ENCODE measurements at places on chromosomes 11 and 22. TPM values are rescaled to one million over a fixed set of nuclear protein-coding genes. Genes with fewer than 3 reads are reported as not detected.

SEZ6L gene
- 0.33 TPM for total RNA-seq

GRCh38 chr11:105491394-105491793 is 118.5 kb upstream of the GRIA4 start:
- H3K36me3 ChIP-seq, result no peaks in the 10 kb centered on the region
- DNase-seq, result no peak
- H3K27me3 ChIP-seq, result no peaks in the 10 kb centered on the region
- H3K27ac ChIP-seq, result no peak overlapping the region
- H3K4me3 ChIP-seq, result no peak overlapping the region

PGA4 gene
- 120 TPM for total RNA-seq

- H3K27me3 ChIP-seq, result no peaks in the 10 kb centered on the region
- H3K36me3 ChIP-seq, result no peaks in the 10 kb centered on the region
- no peak overlapping the region for H3K27ac ChIP-seq
- no peak for DNase-seq
- H3K4me1 ChIP-seq, result no peaks in the 10 kb centered on the region
- H3K4me3 ChIP-seq, result no peak overlapping the region
These were observed 617.1 kb downstream of the BRD1 start for GRCh38 chr22:49210606-49211005.

PTGDR2 gene
- total RNA-seq, result 0.52 TPM

DNA sequence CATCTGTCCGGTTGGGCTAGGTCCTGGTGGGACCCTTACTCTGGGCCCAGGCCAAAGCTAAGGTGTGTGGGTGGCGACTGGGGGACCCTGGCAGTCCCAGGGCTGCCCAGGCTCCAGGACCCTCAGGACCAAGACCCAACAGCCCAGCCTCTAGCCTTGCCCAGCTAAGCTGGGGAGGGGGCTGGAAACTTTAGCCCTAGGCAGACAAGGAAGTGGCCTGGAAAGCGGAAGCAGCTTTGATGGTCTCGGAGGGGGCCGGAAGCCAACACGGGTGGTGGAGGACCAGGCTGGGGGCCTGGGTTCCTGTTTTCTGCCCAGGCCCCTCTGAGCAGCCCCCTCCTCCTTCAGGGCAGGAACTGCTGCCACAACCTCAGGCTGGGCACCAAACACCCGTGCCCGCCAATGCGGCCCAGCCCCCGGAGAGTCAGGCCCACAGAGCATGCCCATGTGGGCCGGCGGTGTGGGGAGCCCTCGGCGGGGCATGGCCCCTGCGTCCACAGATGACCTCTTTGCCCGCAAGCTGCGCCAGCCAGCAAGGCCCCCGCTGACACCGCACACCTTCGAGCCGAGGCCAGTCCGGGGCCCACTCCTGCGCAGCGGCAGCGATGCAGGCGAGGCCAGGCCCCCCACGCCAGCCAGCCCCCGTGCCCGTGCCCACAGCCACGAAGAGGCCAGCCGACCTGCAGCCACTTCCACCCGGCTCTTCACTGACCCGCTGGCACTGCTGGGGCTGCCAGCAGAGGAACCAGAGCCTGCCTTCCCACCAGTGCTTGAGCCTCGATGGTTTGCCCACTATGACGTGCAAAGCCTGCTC is 2.8 kb downstream of the SIPA1 start:
- no peak overlapping the region for H3K27ac ChIP-seq
- H3K4me3 ChIP-seq, result no peak overlapping the region
- no peaks in the 10 kb centered on the region for H3K27me3 ChIP-seq
- H3K4me1 ChIP-seq, result peaks cover 30% of the 10 kb centered on the region

GRCh38 chr11:9139628-9140357 is 48.4 kb upstream of the SCUBE2 start:
- peak overlapping the region; percentile 73 for H3K27ac ChIP-seq
- peaks cover 42% of the 10 kb centered on the region for H3K4me1 ChIP-seq
- H3K4me3 ChIP-seq, result no peak overlapping the region
- DNase-seq, result peak; percentile 14
- H3K36me3 ChIP-seq, result peaks cover 17% of the 10 kb centered on the region
- H3K27me3 ChIP-seq, result no peaks in the 10 kb centered on the region

TAF6L gene
- 23.9 TPM for total RNA-seq

IL10RA gene
- total RNA-seq, result 10.2 TPM

GRCh38 chr22:29044657-29045176 is 16.9 kb downstream of the C22orf31 start:
- DNase-seq, result no peak
- no peaks in the 10 kb centered on the region for H3K27me3 ChIP-seq
- no peak overlapping the region for H3K4me3 ChIP-seq

GRCh38 chr11:1232021-1232882 is 9.4 kb downstream of the MUC5B start:
- H3K4me3 ChIP-seq, result no peak overlapping the region
- H3K4me1 ChIP-seq, result no peaks in the 10 kb centered on the region
- no peak overlapping the region for H3K27ac ChIP-seq
- DNase-seq, result no peak
- no peaks in the 10 kb centered on the region for H3K36me3 ChIP-seq

DGCR6L gene
- 24.4 TPM for total RNA-seq

GRCh38 chr11:113974741-113975470 is at the start of gene HTR3A:
Gene HTR3A, plus strand, starts transcription at chr11:113975108. Its CDS starts 218 bp downstream, at chr11:113975326.
- no peak within 1 kb of the TSS for H3K27ac ChIP-seq
- peak; percentile 94 for DNase-seq
- peaks cover 9% of the 10 kb centered on the region for H3K4me1 ChIP-seq

DNA sequence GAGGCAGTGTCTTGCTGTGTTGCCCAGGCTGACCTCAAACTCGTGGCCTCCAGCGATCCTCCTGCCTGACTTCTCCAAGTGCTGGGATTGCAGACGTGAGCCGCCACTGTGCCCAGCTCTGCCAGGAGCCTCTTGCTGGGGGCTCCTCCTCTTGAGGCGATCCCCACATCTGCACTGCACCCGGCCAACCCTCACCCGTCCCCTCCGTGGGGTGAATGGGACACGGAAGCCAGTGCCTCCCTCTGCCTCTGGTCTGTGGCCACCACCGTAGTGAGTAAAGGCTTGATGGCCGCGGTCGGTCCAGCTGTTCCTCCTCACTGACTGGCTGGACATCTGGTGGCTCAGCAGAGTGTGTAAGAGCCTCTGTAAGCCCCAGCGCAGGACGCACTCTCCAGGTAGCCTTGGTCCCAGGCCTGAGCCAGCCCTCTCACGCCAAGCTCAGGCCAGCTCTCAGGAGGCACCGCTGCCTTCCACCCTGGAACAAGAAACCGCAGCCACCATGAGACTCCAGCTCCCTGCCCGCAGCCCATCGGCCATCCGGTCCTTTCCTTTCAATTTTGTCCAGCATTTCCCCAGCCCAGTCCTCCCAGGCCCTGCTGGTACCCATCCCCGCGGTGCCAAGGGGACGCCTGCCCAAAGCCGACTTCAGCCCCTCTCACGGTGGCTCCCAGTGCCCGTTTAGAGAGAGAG is 100.3 kb downstream of the BRD1 start:
- H3K27me3 ChIP-seq, result peaks cover 11% of the 10 kb centered on the region

DNA sequence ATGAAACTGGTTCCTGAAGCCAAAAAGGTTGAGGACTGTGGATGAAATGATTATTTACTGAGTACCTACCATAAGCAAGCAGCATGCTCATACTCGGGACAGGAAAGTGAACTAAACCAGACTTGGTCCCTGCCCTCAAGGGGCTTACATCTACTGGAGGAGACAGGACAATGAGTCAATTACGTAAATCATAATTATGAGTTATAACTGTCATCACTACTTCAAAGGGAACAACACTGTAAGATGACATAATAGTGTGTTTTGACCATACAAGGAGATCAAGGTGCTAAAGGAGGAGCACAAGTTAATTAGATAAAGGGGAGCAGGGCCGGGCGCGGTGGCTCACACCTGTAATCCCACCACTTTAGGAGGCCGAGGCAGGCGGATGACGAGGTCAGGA is 2.5 kb downstream of the FAM227A start:
- DNase-seq, result no peak
- no peaks in the 10 kb centered on the region for H3K36me3 ChIP-seq
- no peak overlapping the region for H3K4me3 ChIP-seq
- no peak overlapping the region for H3K27ac ChIP-seq

MFNG gene
- total RNA-seq, result 3.0 TPM

SLC22A25 gene
- total RNA-seq, result not detected

DNA sequence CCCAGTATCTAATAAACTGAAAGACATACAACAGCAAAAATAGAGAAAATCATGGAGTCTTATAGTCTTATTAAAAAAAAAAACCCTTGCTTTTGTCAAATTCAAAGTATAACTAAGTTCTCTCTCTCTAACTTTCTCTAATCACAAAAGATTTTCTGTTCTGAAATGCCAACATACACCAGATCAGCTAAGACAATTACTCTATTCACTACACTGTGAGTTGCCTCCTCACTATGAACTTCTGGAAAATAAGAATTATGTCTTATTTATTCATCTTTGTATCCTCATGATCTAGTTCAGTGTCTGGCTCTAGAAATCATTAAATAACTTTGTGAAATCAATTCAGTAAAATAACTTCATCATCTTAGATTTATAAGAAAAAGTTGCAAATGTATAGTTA is 12.7 kb downstream of the FAM76B start:
- H3K27ac ChIP-seq, result no peak overlapping the region
- no peak overlapping the region for H3K4me3 ChIP-seq
- DNase-seq, result no peak

DNA sequence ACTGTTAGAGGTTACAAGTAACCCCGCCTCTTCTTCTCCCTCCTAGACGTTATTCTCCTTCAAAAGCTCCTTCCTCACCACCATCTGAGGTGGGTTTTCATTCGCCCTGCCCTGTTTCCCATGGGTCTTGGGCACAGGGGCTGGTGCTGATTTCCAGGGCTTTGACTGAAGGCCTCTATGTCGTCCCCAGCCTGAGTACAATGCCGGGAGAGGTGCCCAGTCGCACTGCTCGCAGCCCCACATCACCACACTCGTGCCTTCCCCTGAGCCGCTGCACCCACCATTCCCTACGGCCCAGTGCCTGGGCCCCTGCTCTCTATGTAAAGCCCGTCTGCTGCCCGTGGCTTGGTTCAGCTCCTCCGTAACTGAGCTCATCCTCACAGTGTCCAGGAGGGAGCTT is 169.8 kb downstream of the DSCAML1 start:
- H3K27ac ChIP-seq, result no peak overlapping the region
- H3K4me1 ChIP-seq, result no peaks in the 10 kb centered on the region
- no peak overlapping the region for H3K4me3 ChIP-seq
- H3K27me3 ChIP-seq, result no peaks in the 10 kb centered on the region
- no peaks in the 10 kb centered on the region for H3K36me3 ChIP-seq

GRCh38 chr11:114057147-114057546 is 2.4 kb upstream of the ZBTB16 start:
- H3K4me1 ChIP-seq, result peaks cover 28% of the 10 kb centered on the region
- no peak overlapping the region for H3K4me3 ChIP-seq
- H3K27ac ChIP-seq, result no peak overlapping the region

GRCh38 chr11:130175898-130176297 is 16.3 kb downstream of the ST14 start:
- no peak for DNase-seq
- H3K4me1 ChIP-seq, result peaks cover 42% of the 10 kb centered on the region
- H3K4me3 ChIP-seq, result no peak overlapping the region
- no peaks in the 10 kb centered on the region for H3K27me3 ChIP-seq
- no peaks in the 10 kb centered on the region for H3K36me3 ChIP-seq
- H3K27ac ChIP-seq, result no peak overlapping the region

DNA sequence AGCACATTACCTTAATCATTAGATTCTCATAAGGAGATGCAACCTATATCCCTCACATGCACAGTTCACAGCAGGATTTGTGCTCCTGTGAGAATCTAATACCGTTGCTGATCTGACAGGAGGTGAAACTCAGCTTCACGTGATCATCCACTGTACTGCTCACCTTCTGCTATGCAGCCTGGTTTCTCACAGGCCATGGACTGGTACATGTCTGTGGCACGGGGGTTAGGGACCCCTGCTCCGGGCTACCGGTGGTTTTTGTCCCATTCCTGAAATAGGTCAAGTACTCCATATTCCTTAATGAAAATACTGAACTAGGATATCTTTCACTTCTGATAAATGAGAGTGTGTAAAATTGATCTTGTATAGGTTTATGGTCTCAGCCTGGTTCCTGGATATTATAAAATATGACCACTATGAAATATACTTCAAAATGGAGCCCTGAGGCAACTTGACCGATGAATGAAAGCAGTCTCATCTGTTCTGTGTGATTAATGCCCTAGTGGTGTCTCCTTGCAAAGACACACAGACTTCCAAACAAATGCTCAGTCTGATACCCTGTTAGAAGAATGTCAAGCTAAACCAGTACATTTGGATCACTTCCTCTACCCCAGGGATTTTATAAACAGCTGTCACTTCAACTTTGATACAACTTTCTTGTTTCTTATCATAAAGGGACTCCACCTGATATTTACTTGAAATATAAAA is 492.9 kb upstream of the ANO3 start:
- no peak overlapping the region for H3K27ac ChIP-seq
- H3K4me3 ChIP-seq, result no peak overlapping the region
- no peaks in the 10 kb centered on the region for H3K4me1 ChIP-seq
- no peaks in the 10 kb centered on the region for H3K36me3 ChIP-seq

GRCh38 chr11:76156971-76157427 is 49.3 kb downstream of the WNT11 start:
- no peaks in the 10 kb centered on the region for H3K36me3 ChIP-seq
- no peak overlapping the region for H3K4me3 ChIP-seq
- no peak for DNase-seq
- no peak overlapping the region for H3K27ac ChIP-seq
- peaks cover 47% of the 10 kb centered on the region for H3K4me1 ChIP-seq

- no peaks in the 10 kb centered on the region for H3K36me3 ChIP-seq
- peak; percentile 47 for DNase-seq
- no peak overlapping the region for H3K27ac ChIP-seq
- no peaks in the 10 kb centered on the region for H3K27me3 ChIP-seq
- H3K4me1 ChIP-seq, result no peaks in the 10 kb centered on the region
- no peak overlapping the region for H3K4me3 ChIP-seq
These were observed 494.5 kb upstream of the LARGE1 start for GRCh38 chr22:34414467-34415440.

- H3K36me3 ChIP-seq, result no peaks in the 10 kb centered on the region
- H3K27ac ChIP-seq, result no peak overlapping the region
- H3K4me3 ChIP-seq, result no peak overlapping the region
- peaks cover 13% of the 10 kb centered on the region for H3K4me1 ChIP-seq
- H3K27me3 ChIP-seq, result no peaks in the 10 kb centered on the region
These were observed 4.0 kb downstream of the MMP10 start for GRCh38 chr11:102776454-102776853.

DNA sequence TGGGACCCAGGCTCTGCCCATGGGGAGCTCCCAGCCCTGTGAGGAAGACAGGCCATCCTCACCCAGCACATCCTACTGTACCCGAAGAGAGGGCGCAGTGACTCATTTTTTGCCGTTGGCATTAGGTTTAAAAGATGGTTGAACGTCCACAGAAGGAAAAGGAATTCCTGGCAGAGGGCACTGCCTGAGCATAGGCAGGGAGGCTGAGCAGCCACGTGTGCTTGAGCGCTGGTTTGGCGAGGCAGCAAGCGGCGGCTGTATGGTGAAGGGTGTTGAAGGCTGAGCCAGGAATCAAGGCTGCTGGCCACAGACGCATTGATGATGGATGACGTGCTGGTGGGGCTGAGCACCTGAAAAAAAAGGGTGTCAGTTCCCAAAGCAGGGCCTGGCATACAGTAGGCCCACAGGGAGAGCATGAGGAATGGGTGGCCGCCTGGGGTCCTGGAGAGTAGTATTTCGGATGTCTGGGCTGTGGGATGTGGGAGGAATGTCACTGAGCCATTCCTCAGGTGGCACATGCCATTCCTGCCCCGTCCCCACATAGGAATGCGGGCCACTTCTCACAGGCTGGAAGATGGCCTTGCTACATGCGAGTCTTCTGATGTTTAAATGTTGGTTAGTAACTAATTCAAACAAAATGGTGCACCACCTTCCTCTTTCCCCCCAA is 112.5 kb downstream of the KIAA1671 start:
- H3K27me3 ChIP-seq, result no peaks in the 10 kb centered on the region
- H3K27ac ChIP-seq, result no peak overlapping the region
- no peaks in the 10 kb centered on the region for H3K36me3 ChIP-seq

GRCh38 chr11:103488031-103488461 is 378.8 kb downstream of the DYNC2H1 start:
- H3K36me3 ChIP-seq, result no peaks in the 10 kb centered on the region
- H3K4me1 ChIP-seq, result no peaks in the 10 kb centered on the region
- no peak for DNase-seq

Measured in body of pancreas (tissue), 4 donors.